ENCODE measurements at places on chromosomes 6 and 20. TPM values are rescaled to one million over a fixed set of nuclear protein-coding genes. Genes with fewer than 3 reads are reported as not detected.

DNA sequence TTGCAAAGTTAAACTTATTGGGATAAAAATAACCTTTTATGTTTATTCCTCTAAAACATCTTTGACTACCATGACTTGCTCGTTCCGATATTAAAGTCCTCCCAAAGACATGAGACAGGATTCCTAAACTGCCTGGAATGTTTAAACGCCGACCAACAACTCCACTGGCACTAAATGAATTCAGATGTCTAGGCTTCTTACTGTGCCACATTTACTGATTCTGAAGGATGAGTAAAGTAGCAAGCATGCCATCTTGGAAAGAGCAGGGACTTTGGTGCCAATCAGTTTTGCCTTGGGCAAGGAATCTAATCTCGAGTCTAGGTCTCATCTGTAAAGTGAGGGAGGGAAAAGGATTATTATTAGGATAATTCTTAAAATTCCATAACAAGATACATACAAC is 25.3 kb downstream of the MBOAT1 start:
- H3K4me1 ChIP-seq, result peaks cover 7% of the 10 kb centered on the region
- no peak overlapping the region for H3K4me3 ChIP-seq
- no peak for DNase-seq
- no peak overlapping the region for H3K27ac ChIP-seq
- H3K27me3 ChIP-seq, result no peaks in the 10 kb centered on the region

DNA sequence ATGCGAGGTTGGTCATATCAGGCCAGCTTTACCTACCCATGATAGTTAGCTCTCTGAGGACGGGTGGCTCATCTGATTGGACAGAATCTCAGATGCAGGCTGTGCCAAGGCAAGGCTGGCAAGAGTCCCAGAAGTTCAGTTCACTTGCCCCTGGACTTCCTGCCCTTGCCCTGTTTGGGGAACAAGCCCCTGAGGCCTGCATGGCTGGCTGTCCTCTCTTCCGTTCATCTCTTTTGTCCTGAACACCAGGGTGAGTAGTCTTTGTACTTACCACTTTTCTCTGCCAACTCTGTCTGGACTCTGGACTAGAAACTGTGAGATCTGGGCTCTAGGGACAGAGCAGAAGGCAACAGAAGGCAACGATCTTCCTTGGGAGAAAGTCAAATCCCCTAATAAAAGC is 769.9 kb downstream of the QKI start:
- H3K27ac ChIP-seq, result no peak overlapping the region
- H3K4me1 ChIP-seq, result no peaks in the 10 kb centered on the region
- H3K36me3 ChIP-seq, result no peaks in the 10 kb centered on the region
- DNase-seq, result no peak
- H3K27me3 ChIP-seq, result peaks cover 3% of the 10 kb centered on the region

DNA sequence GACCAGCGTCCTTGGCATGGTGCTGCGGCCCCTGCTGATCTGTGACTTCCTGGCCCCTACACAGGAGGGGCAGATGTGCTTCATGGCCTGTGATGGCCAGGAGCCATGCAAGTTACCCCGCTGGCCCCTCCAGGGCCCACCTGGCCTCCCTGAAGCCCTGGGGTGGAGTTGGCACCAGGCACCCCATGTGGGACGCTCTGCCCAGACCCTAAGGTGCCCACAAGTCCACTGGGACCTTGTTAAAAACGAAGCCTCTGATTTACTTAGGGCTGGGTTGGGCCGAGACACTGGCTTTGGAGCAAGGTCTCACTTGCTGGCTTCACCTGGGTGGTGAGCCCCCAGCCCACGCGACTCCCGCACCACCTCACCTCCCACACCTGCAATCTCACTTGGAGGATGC is 139.0 kb downstream of the PHACTR3 start:
- no peak overlapping the region for H3K27ac ChIP-seq
- H3K27me3 ChIP-seq, result no peaks in the 10 kb centered on the region
- no peak for DNase-seq
- no peaks in the 10 kb centered on the region for H3K36me3 ChIP-seq
- H3K4me1 ChIP-seq, result no peaks in the 10 kb centered on the region

Gene PROKR2
- total RNA-seq, result not detected

Gene KCNK15
- total RNA-seq, result 0.71 TPM

Gene C6orf58
- total RNA-seq, result not detected

Gene FGD2
- 0.52 TPM for total RNA-seq

All from activated CD4-positive, alpha-beta memory T cell treated with anti-CD3 and anti-CD28 coated beads for 36 hours (primary cell).